ENCODE measurements at places on chromosomes 16 and 17. TPM values are rescaled to one million over a fixed set of nuclear protein-coding genes. Genes with fewer than 3 reads are reported as not detected.

Gene CYGB
- 14.1 TPM for polyA plus RNA-seq

Gene TPSD1
- 0.06 TPM for polyA plus RNA-seq

Gene OTOP3
- polyA plus RNA-seq = 13.8 TPM

Gene CBFA2T3
- 7.4 TPM for polyA plus RNA-seq

Gene CHST5
- 35.6 TPM for polyA plus RNA-seq

Gene TP53TG3C
- polyA plus RNA-seq = not detected

Gene PRCD
- polyA plus RNA-seq = 4.7 TPM

Gene KRT28
- polyA plus RNA-seq = not detected

Gene PYDC1
- polyA plus RNA-seq = 0.19 TPM

Gene YBX2
- 2.8 TPM for polyA plus RNA-seq

Gene FOXN1
- 0.04 TPM for polyA plus RNA-seq

Gene HS3ST4
- polyA plus RNA-seq = 0.39 TPM

Gene SEC14L5
- polyA plus RNA-seq = 0.24 TPM

Gene CYTH1
- polyA plus RNA-seq = 40.6 TPM
